Activated naive CD4-positive, alpha-beta T cell (primary cell): ENCODE measurements at places on chromosomes 13 and 19.

GRCh38 chr19:39200066-39200802, 3.5 kb downstream of the NCCRP1 start:
- DNase-seq, result no peak

GRCh38 chr19:5774921-5775320, 9.6 kb downstream of the PRR22 start:
- no peak for DNase-seq

DNA sequence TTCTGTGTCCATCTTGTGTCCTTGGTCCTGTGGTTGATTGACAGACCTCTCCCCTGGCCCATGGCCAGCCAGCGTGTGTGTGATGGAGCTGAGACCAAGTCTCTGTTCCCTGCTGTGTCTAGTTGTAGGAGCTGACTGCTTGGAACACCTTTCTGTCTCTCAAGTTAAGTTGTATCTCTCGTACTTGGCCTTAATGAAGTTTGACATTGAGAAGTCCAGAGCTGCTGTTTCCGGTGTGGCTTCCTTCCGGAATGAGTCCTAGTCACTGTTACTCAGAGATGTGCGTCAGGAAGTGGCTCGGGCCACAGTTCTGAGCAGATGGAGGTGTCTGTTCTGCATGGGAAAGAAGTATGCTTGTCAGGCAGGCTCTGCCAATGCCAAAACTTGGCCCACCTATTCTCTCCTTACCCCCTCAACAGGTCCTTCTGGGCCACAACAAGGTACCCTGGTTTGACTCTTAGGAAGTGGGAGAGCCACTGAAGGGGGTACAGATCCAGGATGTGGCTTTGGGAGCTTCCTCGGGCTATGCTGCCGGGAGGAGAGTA, 54.3 kb downstream of the GATAD2A start:
- DNase-seq, result peak; percentile 40

DNA sequence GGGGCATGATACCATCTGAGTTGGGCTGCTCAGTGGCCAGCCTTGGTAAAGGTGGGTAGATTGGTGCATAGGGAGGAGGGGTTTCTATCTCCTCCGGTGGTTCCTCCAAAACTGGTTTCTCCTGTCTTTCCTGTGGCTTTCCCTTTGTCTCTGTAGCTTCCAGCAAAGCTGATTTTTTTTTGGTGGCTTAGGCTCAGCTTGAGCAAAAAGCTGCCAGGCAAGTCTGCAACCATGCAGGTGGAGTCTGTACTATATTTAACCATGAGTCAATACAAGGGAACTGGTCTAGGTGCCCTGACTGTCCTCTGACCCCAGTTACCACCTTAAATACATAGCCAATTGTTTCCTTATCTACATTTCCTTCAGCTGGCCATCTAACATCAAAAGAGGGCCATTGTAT, 64.0 kb upstream of the ZNF681 start:
- no peak for DNase-seq

GRCh38 chr13:40208517-40208916, 457.9 kb downstream of the FOXO1 start:
- DNase-seq, result no peak

DNA sequence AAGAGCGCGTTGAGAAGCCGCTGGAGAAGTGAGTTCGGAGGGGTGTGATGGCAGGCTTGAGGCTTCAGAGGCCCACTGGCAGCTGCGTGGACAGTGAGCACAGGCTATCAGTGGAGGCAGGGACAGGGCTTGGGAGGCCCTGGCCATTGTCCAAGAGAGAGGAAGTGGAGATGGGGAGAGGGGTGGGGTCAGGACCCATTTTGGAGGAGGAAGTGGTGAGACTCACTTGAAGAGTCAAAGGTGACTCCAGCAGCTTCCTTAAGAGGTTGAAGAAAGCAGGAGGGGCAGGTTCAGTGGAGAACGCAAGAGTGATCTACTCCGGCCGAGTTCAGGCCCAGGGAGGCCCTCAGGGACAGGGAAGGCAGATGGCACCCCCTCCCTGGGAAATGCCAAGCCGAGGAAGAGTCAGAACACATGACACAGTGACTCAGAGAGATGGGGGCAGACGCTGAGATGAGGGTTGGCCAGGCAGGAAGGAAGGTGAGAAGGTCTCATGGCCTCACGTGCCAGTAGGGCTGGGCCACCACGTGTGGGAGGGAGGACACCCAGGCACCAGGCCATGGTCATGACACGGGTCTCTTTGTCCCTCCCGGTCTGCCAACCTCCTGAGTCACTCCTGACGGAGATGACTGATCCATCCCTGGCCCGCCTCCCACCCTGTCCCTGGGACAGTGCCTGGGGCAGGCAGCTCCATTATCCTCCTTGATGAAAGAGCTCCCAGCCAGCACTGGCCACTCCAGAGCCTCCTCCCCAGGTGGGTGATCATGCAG, 10.1 kb upstream of the CD22 start:
- no peak for DNase-seq

- DNase-seq, result no peak
Observed at GRCh38 chr19:19606021-19606420, 12.5 kb downstream of the PBX4 start.

- no peak for DNase-seq
Observed at GRCh38 chr19:16334411-16334810, 9.8 kb downstream of the KLF2 start.

DNA sequence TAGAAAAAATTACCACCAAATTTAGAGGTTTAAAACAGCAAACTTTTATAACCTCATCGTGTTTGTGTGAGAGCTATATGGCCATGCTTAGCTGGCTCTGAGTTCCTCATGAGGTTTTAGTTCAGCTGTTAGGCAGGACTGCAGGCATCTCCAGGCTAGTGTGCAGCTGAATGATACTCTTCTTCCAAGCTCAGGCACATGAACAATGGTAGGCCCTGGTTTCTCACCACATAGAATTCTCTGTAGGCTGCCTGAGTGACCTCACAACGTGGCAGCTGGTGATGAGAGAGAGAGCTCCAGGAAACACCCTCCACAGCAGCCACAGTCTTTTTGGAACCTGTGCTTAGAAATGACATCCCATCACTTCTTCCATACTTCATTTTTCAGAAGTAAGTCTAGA, 540.6 kb upstream of the MIR17HG start:
- DNase-seq, result no peak

- no peak for DNase-seq
Observed at GRCh38 chr19:10155839-10156238, 36.1 kb upstream of the EIF3G start.

DNA sequence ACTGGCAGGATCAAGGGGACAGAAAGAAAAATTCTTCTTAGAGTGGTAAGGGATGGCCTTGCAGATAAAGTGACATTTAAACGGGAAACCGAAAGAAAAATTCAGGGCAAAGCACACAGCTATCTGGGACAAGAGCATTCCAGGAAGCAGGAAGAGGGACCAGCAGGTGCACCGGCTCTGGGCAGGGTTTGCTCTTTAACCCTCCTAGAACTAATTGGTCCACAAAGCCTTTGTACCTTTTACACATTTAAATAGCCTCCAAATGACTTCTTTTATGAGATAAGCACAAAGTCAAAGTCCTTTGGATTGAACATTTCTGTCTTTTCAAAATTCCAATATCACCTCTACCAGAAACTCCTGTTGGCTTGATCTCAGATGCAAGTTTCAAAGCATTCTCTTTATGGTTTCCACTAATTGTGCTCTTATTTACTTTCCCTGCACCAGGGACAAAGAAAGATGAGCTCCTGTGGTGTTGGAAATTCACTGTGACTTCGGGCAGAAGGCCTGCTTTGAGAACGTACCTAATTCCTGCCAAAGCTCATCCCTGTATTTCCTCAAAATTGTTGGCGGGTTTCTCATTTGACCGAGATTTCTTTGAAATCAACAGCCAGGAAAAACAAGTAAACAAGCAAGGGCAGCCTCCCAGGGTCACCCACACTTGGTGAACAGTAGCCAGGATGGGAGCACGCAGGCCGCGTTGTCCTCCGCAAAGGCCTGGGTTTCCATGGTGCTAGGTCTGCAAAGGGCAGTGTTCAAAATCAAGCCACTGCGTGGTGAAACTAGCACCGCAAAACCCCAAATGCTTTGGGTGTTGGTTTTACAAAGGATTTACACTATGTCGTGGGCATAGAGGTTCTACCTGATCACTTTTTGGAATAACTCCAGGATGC, 98.6 kb downstream of the IRS2 start:
- no peak for DNase-seq

GRCh38 chr13:30108913-30109237, 198.5 kb downstream of the KATNAL1 start:
- DNase-seq, result no peak

DNA sequence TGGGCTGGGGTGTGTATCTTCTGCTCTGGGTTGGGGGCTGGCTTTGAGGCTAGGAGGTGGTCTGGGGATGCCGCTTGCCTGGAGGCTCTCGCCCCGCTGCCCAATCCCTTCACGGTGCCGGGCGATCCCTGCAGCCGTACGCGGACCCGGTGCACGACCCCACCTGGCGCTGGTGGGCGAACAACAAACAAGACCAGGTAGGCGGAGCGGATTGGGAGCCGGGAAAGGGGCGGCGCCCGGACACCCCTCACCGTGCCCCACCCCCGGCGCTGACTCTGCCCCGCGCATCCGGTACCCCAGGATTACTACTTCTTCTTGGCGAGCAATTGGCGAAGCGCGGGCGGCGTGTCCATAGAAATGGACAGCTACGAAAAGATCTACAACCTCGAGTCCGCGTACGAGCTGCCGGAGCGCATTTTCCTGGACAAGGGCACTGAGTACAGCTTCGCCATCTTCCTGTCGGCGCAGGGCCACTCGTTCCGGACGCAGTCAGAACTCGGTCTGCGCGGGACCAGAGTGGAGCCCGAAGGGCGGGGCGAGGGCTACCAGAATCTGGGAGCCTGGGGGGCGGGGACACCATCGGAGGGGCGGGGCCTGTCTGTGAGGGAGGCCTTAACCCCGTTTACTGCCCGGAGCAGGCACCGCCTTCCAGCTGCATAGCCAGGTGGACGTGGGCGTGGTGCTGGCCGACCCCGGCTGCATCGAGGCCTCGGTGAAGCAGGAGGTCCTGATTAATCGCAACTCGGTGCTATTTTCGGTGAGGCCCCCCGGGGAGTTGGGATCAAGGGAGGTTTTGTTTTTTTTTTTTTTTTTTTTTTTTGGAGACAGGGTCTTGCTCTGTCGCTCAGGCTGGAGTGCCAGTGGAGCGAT, 12.1 kb upstream of the PSMD8 start:
- no peak for DNase-seq

GRCh38 chr13:90868321-90868920, 479.1 kb upstream of the MIR17HG start:
- no peak for DNase-seq

- DNase-seq, result no peak
Observed at GRCh38 chr13:91406619-91407018, 8.2 kb downstream of the GPC5 start.

GRCh38 chr19:41192574-41193429, at the start of gene CYP2S1:
Gene CYP2S1, plus strand, starts transcription at chr19:41193219. Its CDS starts 46 bp downstream, at chr19:41193265.
- DNase-seq, result no peak

GRCh38 chr13:51647067-51647466, 62.8 kb downstream of the WDFY2 start:
- DNase-seq, result no peak

DNA sequence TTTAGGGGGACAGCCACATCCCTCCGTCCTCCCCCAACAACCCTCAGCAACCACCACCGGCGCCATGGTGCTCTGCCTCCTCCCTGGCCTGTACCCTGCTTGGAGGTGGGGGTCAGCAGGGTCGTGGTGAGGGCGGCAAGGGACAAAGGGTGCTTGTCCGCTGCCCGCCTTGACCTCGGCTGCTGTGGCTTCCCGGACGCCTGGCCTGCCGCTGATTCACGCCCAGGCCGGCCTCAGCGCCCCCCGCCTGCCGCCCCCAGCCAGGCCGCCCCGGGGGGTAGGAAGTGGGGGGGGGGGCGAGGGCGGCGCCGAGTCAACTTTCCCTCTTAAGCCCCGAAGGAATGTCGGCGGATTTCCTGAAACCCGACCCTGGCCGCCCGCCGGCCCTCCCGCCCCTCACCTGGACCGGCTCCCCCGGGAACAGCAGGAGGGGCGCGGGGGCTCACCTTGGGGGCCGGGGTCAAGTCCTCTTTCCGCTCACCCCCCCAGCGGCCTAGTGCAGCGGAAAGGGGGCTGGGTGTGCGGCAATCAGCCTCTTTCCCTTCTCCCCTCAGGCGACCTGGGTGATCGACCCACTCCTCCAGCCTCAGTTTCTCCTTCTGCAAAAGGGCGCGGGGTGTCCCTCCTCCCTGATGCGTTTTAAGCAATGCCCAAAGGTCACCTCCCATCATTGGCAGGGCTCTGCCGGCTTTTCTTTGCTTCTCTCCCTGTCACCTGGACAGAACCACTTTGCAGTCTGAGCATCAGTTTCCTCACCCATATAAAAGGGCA, 1.9 kb upstream of the TMEM59L start:
- no peak for DNase-seq

GRCh38 chr19:5358173-5358800, 17.7 kb upstream of the PTPRS start:
- DNase-seq, result no peak

- no peak for DNase-seq
Observed at GRCh38 chr13:25103711-25104110, 7.8 kb downstream of the PABPC3 start.

DNA sequence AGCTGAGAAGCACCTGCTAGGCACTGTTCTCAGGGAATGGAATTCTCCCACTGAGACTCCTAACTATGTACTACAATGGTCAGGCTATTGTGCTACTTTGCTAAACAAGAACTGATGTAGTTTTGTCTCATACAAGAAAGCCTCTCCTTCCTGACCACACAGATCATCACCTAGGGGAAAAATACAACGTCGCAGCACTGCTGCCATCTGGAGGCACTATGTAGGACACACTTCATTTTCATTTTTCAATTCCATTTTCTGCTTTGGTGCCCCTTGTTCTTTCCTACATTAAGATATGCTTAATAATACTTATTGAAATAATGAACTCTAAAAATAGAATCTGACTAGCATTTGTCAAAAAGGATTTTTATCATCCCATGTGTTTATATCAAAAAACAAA, 21.1 kb downstream of the PROSER1 start:
- no peak for DNase-seq

GRCh38 chr13:43983373-43983772, 103.7 kb downstream of the LACC1 start:
- no peak for DNase-seq

DNA sequence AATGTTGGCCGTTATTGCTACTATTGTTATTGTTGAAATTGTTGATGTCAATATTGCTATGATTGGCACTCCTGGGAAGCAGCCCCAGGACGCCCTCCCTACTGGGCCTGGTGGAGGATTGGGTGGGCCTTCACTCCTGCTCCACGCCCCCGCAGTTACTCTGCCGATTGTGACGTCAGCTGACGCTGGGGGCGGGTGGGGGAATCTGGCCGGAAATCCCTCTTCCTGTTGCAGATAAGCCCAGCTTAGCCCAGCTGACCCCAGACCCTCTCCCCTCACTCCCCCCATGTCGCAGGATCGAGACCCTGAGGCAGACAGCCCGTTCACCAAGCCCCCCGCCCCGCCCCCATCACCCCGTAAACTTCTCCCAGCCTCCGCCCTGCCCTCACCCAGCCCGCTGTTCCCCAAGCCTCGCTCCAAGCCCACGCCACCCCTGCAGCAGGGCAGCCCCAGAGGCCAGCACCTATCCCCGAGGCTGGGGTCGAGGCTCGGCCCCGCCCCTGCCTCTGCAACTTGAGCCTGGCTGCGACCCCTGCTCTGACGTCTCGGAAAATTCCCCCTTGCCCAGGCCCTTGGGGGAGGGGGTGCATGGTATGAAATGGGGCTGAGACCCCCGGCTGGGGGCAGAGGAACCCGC, at the start of gene ETV2:
ETV2 (plus strand) TSS at position 231 of the 637 bp plus-strand sequence. CDS start 716 bp downstream, outside the sequence.
- DNase-seq, result no peak
